ENCODE measurements at places on chromosomes 5 and 9.

DNA sequence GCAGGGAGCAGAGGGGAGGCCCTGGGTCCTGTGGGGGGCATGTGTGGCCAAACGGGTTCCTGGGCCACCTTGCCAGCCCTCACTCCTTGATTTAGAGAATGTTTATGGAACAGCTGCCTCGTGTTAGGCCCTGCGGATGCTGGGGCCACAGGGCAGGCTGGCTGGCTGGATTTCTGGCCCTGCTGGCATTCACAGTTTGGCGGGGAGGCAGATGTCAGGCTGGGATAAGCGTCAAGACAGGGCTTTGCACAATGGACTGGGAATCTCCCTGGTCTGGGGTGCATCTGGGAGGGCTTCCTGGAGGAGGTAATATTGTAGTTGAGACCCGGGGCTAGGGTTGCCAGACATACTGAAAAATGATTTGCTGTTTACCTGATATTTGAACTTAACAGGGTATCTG is 13.8 kb downstream of the NCS1 start:
- DNase-seq, result no peak

DNA sequence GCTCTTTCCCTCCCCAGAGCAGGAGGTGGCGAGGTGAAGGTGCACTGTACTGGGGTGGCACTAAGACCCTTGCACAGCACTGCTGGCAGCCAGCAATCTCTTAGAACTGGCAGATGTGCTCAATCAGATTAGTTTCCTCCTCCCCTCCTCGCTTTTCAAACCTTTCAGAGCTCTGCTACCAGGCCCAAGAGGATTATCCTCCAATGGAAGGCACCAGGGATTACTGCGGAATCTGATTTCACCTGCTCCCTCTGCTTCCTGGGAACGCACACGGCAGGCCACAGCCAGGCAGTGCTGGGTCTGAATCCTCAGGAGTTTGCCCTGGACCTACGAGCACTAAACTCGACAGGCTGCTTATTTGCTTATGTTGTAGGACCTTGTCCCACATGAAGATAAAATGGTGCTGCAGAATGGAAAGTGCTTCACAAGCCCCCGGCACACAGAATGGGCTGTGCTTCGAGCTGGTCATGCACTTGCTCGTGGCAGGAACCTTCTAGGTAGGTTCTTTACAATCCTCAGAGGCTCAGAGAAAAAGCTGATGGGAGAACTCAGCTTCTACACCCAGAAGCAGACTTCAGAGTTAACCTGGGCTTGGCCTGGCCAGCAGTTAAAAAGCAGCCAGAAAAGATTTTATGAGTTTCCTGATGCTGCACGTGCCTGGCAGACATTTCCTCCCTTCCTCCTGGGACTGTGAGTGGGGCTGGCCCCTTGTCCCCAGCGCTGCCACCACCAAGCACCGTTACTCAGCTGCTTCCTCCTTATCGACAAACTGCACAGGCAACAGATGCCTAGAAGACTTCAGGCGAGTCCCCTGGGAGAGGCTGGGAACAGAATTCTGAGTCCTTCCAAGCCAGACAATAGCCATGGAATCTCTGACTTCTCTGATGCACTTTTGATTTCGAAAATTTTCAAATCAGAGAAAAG is 33.1 kb downstream of the FABP6 start:
- DNase-seq, result no peak

- no peak for DNase-seq
Observed at GRCh38 chr5:55694152-55694830, 17.8 kb downstream of the SLC38A9 start.

GRCh38 chr9:4297786-4298254 is 2.0 kb downstream of the GLIS3 start:
- no peak for DNase-seq

GRCh38 chr5:6356578-6357164 is 21.7 kb downstream of the MED10 start:
- DNase-seq, result no peak

GRCh38 chr5:34914671-34915138 is 599 bp downstream of the RAD1 start:
- DNase-seq, result no peak

DNA sequence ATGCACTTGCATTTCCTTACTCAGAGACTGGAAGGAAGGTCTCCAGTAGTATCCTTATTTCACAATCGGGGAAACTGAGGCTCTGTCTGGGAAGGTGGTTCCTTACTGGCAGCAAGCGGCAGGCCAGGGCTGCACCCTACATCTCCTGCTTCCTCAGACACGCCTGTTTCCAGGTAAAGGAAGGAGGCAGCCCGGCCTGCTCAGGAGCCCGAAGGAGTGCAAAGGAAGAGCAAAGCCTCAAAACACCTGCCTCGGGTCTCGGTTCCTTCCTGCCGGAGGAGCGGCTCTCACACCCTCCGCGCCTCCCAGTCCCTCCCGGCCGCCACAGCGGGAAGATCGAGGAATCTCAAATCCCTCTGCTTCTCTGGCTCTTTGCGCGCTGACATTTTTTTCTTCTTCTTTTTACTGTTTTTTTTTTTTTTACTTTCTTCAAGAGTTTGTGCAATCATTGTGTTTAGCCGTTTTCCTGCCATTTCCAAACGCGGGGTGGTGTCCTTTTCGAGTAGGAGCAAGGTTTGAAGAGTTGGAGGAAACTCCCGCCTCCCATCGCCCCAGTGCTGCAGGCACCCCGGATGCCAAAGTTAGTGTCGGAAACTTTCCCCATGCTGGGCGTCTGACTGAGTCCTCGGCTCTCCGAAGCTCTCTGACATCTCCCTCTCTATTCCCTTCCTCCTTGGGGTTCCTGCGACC is 1.0 kb downstream of the GGTA1 start:
- no peak for DNase-seq

DNA sequence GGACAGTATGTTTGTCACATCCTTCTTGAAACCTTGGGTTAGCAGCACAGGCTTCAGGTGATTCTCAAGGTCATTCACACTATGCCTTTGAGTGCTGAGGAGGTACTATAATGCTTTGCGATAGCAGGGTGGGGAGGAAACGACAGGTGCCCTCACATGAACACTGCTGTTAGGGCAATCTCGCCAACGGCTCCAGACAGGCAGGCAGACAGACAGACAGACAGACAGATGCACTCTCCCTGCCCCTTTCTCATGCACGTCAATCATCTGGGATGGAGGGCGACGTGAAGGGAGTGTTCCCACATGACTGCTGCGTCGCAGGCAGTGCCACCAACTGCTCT is 82.9 kb downstream of the RAPGEF1 start:
- no peak for DNase-seq

DNA sequence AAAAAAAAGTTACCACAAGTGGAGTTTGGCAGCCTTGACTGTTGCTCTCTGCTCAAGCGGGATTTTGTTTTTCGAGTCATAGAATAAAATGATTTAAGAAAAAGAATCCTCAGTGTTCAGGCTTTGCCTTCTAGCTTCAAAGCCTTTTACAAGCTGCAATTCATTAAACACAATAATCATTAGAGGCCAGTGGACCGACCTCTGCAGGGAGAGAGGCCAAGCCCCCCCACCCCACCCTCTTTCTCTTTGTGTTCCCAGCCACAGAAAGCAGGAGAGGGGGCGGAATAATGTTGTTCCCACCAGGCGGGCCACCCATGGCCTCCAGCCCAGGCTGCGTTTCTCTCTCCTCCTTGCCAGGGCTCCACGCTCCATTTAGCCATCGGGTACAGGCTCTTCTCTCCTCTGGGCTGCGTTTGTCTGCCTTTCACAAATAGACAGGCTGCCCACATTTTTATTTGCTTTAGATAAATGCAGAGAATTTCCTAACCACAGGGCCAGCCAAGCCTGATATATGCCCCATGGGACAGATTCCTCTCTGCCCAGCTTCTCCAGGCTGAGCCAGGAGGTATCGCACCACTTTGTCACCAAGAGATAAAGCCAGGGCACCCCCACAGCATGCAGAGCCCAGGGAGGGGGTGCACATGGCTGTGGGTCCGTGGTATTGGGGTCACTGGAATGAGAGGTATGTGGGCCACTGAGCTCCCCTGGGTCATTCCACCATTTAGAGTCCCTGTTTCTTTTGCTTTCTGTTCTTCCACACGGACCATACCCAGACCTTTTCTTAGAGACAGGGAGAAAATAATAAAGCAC is 318.8 kb downstream of the PIK3R1 start:
- DNase-seq, result no peak

- no peak for DNase-seq
Observed at GRCh38 chr5:72170101-72170500, 62.8 kb downstream of the MAP1B start.

DNA sequence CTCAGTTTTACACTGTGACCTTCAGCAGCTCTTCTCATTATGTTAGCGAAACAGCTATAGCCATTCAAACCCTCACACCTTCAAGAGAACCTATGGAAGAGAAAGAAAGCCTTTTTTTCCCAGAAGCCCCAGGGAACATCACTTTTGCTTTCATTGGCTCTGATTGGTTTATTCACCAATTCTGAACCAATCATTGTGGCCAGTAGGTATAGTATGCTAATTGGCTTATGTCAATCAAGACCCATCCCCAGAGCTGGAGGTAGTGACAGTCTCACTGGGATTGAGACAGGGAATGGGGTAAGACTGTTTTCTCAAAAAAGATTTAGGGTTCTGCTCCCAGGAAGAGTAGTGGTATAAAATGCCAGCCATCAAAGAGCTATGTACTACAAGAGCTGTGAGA is 74.1 kb upstream of the FSD1L start:
- no peak for DNase-seq

DNA sequence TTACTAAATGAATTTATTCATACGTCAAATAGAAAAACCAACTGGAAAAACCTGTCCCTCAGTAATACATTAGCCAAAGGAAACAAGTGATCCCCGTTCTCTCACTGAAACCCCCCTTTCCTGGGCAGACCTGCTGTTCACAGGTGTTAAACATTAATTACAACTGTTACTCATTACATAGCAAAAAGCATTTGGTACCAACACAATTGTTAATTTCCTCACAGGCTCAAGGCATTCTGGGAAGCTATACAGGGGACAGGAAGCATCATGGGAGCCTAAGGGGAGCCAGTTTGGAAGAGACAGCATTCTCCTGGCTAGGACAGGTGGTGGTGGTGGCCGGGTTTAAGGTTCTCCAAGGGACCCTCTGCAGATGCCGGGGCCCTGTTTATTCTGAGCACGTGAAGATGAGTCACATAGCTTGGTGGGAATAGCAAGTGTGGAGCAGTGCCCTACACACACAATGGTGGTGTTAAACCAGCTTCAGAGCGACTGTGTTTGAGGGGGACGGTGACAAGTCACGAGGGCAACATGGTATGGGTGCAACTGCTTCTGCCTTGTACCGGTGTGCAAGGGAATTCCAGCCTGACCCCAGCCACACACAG is 62.6 kb upstream of the SLC25A51 start:
- no peak for DNase-seq

DNA sequence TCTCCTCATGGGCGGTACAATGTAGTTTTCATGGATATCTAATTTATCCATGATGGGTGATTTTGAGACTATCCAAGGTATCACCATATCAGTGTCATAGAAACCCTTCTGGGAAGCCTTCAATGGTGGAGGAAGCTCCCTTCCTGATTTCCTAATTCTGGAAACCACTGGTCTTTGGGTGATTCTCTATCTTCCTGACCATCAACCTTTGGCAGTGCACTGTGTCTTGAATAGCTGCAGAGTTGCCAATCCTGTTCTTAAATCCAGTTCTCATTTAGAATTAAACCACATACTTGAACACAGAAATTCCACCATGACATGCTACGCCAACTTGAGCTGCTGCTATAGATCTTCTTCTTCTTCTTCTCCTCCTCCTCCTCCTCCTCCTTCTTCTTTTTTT is 161.7 kb upstream of the KLF9 start:
- DNase-seq, result no peak

DNA sequence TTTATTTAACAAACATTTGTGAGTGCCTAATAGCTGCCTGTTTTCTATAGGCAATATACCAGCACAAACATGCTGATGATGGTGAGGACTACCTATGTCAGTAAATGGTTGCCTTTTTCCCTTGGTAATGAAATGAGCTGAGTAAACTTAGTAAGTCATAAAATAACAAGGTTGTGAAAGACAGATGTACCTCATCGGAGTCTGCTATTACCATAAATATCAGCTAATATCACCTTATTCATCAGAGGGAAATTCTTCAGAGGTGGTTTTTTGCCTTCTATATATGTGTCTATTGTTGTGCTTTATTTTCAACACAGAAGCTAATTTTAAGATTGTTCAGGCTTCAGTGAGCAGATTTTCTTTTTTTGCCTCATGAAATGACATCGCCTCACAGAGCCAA is 1040.5 kb downstream of the DTWD2 start:
- DNase-seq, result no peak

GRCh38 chr5:42877431-42877830 is 65.7 kb upstream of the SELENOP start:
- no peak for DNase-seq

DNA sequence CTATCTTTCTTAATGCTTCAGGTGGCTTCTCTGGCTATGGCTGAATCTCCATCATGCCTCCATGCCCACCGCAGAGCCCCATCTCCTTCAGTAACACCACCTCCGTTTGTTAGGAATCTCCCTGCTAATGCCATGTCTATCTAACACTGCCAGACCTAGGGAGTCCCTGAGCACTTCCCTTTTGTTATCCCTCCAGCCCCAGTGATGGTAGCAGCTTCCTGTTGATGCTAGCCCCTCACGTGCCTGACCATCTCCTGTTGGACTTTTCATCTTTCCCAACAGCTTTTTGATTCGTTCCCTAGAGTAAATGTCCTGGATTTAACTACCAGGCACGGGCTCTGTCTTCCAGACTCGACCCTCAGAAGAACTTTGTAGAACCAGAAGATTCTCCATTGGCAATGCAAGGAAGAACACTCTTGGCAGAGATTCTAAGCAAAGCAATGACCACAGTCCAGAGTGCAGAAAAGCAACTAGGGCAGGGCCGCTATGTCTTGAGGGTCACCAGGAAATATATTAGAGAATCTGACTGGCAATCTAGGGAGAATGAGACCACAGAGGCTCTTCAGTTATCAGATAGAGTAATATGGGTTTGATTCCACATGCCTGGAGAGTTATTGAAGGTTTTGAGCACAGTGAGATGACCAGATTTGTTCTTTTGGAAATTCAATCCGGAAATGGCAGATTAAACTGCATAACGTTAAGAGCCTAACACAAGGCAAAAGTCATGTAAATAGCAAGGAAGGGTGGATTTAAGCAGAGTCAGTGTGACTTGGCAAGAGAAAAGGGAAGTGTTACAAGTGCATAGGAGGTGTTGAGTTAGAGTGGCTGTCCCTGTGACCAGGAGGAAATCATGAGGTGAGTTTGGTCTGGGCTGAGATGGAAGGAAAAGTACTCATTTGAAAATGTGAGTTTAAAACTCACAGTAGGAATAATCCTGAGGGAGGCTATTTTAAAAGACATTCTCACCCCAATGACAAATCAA is 555.2 kb downstream of the ACTL7B start:
- DNase-seq, result no peak

DNA sequence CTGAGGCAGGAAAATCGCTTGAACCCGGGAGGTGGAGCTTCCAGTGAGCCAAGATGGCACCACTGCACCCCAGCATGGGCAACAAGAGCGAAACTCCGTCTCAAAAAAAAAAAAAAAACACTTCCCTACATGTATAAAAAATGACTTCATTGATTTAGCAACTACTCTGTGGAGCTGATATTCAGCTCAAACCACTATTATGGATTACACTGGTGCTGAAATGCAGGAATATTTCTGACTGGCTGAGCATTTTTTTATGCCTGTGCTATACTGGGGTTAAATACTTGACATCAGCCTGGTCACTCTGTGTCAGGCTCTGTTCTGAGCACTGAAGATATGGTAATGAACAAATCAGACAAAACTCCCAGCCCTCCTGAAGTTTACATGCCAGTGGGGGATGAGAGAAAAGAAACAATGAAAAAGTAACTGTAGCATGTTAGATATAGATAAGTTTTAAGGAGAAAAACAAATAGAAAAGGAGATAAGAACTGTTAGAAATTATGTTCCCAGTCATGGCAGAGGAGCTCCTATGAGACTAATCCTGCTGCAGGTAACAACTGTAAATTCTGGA is 22.6 kb upstream of the TTC39B start:
- no peak for DNase-seq

GRCh38 chr5:173923218-173924095 is 35.3 kb downstream of the CPEB4 start:
- no peak for DNase-seq

All from forelimb muscle (tissue), 1 donor.